ENCODE measurements at places on chromosomes 1 and 21.

- no peak for DNase-seq
Measured at GRCh38 chr1:114075546-114076242, 78.0 kb downstream of the SYT6 start.

DNA sequence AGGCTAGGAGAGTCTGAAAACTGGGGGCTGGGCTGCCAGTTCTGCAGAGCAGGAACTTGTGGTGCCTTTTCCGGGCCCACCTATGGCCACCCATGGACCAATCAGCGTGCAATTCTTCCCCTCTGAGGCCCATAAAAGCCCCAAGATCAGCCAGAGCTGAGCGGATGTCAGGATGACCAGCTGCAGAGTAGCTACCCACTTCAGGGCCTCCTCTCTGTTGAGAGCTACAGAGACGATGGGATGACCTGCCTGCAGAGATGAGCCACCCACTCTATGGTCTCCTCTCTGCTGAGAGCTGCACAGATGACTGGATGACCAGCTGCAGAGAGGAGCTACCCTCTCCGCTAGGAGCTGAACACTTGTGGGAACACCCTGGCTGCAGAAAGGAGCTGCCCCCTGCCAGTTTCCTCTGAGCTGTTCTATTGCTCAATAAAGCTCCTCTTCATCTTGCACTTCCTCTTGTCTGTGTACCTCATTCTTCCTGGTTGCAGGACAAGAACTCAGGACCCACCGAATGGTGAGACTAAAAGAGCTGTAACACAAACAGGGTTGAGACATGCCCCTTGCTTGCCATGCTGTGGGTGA is 12.8 kb upstream of the AADACL4 start:
- no peak for DNase-seq

DNA sequence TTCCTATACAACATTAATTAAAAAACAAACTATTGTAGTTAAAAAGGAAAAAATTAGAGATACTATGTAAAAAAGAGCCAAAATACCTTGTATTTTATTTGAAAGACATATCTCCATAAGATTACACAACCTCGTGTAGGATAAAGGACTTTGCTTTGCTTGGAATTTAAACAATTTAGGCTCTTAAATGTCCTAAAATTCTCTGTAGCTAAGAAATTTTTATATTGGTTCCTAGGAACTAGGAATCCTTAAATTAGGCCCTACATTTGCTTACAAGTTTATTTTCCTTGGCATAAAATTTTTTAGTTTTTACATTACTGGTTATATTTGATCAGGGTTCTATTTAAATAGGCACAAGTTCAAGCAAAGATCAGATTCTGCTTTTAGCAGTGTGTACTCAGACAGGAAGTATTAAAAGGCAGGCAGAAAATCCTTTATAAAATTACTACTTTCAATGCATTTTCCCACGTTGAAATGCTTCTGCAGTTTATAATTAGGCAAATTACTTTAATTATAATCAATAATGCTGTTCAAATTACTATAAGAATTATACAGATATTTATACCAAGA is 3.4 kb upstream of the ANGPTL3 start:
- no peak for DNase-seq

DNA sequence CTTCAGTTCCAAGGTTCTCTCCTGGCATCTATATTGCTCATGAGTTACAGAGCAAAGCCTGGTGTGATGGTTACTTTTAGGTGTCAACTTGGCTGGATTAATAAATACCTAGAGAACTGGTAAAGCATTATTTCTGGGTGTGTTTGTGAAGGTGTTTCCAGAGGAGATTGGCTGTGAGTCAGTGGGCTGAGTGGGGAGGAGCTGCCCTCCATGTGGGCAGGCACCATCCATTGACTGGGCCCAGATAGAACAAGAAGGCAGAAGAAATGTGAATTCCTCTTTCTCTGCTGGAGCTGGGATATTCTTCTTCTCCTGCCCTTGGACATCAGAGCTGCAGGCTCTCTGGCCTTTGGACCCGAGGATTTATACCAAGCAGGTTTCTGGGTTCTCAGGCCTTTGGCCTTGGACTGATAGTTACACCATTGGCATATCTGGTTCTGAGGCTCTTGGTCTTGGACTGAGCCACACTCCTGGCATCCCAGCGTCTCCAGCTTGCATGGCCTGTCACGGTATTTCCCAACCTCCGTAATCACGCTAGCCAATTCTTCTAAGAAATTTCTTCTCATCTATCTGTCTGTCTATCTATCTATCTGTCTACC is 44.5 kb downstream of the B3GALT5 start:
- no peak for DNase-seq

DNA sequence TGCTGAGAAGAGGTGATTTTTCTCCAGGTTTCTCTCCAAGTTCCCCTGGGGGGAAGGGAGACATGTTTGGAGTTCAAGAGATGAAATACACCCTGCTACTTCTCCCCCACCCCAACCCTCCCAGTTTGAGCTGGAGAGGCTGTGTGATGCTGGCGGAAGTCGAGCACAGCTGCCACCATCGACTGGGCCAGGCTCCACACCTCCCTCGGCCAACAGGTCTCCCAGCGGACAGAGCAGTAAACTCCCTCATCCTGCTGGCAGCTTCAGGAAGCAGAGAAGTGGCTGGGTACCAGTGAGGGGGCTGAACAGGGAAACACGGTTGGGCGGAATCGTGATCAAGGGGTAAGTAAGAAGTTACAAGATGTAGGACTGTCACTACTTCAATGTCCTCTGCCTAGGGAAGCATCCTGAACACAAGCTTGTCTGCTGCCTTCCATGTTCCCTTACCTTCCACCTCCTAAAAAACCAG is 6.6 kb upstream of the NHLH1 start:
- DNase-seq: no peak

- no peak for DNase-seq
Measured at GRCh38 chr1:30610917-30611316, 112.5 kb downstream of the MATN1 start.

- DNase-seq: no peak
Measured at GRCh38 chr1:65009724-65010420, 43.5 kb upstream of the JAK1 start.

DNA sequence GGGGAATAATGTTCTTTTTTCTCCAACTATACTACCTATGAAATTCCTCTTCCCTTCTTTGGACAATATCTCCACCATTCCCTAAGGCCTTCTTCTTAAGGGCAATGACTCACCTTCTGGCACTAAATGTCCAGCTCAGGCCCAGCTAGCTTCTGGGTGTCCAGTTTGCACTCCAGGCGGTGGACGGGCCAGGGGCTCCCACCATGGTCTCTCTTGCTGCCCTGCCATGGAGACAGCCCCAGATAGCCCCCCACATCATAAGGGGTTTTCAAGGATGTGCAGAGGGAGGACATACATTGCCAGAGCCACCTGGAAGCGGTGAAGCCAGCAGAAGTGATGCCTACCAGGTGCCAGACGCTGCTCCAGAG is 43.8 kb downstream of the C1orf198 start:
- no peak for DNase-seq

DNA sequence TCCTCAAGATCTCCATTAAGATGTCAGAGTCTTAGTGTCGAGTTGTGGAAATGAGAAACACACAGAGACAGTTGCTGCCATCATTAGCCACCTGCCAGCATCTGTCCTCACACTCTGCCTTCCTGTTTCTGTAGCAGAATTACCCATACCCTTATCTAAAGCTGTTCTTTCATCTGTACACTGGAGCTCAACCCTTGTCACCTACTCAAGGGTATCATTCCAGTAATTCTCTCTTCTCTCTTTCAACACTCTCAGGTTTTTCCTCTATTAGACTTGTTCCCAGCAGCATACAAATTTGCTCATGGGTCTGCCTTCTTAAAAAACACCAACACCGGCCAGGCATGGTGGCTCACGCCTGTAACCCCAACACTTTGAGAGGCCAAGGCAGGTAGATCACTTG is 27.4 kb upstream of the RNF2 start:
- DNase-seq: no peak

GRCh38 chr1:180254854-180255253 is 24.8 kb downstream of the LHX4 start:
- DNase-seq: no peak

- DNase-seq: no peak
Measured at GRCh38 chr1:213110349-213111300, 59.6 kb downstream of the RPS6KC1 start.

DNA sequence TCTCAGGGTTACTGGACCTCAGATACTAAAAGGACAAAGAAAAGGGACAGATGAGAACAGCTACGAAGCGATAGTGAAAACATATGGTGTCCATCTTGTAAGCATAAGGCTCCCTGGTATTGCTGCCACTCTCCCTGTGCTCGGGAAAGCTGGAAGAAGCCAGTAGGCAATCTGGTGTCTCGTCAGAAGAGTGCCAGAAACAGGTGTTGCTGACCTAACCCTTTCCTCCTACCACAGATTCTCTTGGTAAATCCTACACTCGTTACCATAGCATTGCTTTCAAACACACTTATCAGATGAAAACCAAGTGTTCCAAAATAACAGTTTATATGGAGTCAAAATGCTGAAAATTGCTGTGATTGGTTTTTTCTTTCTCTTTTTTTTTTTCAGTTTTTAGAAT is 146.3 kb downstream of the NRIP1 start:
- DNase-seq: no peak

DNA sequence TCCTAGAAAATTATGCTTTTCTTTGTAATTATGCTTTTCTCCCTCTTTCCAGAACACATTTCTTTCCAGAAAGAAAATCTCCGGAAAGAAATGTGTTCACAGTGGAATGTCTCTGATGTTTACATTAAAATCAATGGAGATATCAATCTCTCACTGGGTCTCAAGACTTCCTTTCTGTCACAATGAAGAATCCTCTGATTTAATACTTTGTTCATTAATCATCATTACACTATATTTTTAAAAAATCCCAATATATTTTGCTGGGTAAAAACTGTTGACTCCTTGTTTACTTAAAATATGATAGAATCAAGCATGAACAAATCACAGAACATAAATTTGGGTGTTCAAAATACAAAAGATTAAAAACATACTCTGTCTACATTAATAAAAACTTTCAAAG is 26.3 kb upstream of the TGFBR3 start:
- DNase-seq: no peak

DNA sequence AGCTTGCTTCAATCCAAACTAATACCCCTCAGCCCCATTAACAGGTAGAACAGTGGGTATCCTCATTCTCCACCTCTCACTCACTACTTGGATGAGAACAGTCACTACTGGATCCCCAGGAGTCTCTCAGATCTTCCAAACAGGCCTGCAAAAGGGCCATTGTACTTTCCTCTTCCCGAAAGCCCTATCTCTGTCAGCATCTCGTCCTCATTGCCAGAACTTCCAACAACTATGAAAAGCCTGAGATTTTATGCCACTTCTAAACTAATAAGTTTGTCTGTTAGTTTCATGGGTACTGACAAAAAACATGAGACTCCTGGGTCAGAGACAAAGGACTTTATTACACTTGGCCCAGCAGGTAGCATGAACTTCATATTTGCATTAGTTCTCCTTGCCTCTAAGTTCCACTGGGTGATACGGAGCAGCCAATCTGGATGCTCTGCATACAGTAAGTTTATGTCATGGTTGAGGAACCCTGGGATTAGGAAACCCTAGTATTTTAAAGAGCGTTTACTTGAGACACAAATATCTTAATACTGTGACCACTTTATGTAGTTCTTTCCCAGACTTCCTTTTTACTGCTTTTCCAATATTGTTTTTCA is 38.1 kb downstream of the VANGL2 start:
- no peak for DNase-seq

DNA sequence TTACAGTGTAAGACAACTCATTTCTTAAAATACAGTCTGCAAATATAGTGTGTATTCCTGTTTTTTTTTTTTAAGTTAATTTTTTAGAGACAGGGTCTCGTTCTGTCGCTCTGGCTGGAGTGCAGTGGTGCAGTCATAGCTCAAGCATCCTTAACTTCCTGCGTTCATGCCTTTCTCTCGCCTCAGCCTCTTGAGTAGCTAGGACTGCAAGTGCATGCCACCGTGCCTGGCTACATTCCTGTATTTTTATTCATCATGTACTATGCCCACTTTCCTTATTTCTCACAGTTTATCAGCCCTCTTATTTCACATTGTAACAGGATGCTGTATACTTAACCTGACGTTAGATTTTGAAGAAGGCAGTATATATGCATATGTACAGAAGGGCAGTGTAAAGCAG is 26.7 kb downstream of the MIER1 start:
- DNase-seq: no peak

GRCh38 chr1:171263901-171264300 is 15.6 kb downstream of the FMO1 start:
- no peak for DNase-seq

GRCh38 chr1:34188985-34189384 is 12.3 kb downstream of the C1orf94 start:
- no peak for DNase-seq

DNA sequence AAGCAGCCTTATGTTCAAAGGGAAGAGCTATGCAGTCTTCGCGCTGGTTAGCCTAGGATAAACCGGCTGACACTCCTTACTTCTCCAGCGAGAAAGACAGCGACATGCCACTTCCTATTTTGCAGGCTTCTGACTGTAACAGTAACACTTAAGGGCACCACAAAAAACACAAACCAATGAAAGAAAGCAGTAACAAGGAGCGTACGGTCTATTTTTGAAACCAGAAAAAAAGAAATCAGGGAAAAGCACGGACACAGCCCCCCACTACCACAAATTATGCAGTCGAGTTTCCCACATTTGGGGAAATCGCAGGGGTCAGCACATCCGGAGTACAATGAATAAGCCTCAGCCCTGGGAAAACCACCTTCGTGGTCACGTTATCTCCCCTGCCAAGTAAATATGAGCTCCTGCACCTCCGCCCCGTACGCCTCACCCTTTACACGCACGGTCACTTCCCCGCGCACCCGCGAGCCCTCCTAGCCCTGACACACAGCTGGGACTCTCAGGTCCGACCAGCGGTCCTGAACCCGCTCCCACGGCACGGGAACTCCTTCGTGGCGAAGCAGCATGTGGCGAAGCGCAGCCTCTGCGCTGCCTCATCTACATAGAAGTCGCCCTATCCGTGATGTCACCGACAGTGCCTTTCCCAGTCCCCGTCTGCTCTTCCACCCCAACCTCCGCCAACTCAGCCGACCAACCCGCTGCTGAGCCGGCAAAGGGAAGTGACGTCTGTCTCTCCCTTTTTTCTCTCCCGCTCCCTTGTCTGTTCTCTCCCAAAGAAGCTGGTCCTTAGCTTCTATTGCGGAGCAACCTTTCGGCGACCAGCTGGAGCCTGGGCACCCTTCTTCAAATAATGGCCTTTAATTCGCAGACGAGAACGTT is 40.9 kb upstream of the PPIAL4F start:
- peak; percentile 50 for DNase-seq

GRCh38 chr1:169529068-169529642 is 43.4 kb upstream of the SLC19A2 start:
- no peak for DNase-seq

All from stimulated activated CD8-positive, alpha-beta memory T cell treated with anti-CD3 and anti-CD28 coated beads, Interleukin-12 subunit alpha, Interleukin-12 subunit beta, amount 100 ng/mL, for 4 hours (primary cell).